ENCODE measurements at places on chromosomes 12 and 14. TPM values are rescaled to one million over a fixed set of nuclear protein-coding genes. Genes with fewer than 3 reads are reported as not detected.

DNA sequence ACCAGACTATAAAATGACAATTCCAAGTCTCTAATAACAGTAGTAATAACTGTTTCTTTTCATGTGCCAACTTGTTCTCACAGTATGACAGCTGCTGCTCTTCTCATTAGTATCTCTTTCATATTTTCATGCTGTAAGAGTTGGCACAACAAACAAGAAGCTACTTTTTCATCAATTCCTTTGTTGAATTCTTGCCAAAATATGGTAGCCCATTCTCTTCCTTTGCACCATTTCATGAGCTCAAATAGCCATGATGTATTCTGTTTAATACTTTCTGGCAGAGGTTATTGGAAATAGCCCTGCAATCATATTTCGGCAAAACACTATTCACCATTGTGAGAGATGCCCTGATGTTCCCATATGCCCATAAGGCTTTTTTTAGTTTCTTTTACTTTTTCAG lies 1100.7 kb downstream of the TRHDE start:
- DNase-seq, result no peak
- no peak overlapping the region for H3K4me3 ChIP-seq
- no peaks in the 10 kb centered on the region for H3K4me1 ChIP-seq
- no peaks in the 10 kb centered on the region for H3K27me3 ChIP-seq

- H3K36me3 ChIP-seq, result no peaks in the 10 kb centered on the region
- no peaks in the 10 kb centered on the region for H3K4me1 ChIP-seq
- no peak for DNase-seq
- H3K27ac ChIP-seq, result no peak overlapping the region
- H3K4me3 ChIP-seq, result no peak overlapping the region
These were observed 137.4 kb downstream of the AEBP2 start for GRCh38 chr12:19576506-19577280.

DNA sequence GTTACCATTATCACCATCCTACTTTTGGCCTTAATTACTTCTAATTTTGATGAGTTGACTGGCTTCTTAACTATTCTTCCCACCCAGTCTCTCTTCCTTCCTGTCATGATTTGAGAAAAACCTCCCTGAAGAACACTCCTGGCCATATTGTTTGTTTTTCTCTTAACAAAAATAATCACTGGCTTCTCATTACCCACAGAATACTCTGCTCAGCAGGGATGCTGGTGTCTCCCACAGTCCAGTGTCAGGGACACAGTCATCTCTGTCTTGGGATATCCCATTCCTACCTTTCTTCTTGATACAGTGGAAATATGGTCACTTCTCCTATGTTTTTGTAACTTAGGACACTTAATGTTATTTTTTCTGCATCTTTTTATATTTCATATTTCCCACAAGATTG lies 103.7 kb downstream of the SRGAP1 start:
- no peaks in the 10 kb centered on the region for H3K4me1 ChIP-seq
- H3K4me3 ChIP-seq, result no peak overlapping the region
- H3K27ac ChIP-seq, result no peak overlapping the region
- DNase-seq, result no peak

GRCh38 chr14:90536511-90537191 lies 139.8 kb downstream of the CALM1 start:
- peaks cover 10% of the 10 kb centered on the region for H3K36me3 ChIP-seq
- H3K27ac ChIP-seq, result peak overlapping the region; percentile 58
- no peak for DNase-seq
- no peak overlapping the region for H3K4me3 ChIP-seq
- H3K27me3 ChIP-seq, result no peaks in the 10 kb centered on the region
- H3K4me1 ChIP-seq, result peaks cover 14% of the 10 kb centered on the region

DNA sequence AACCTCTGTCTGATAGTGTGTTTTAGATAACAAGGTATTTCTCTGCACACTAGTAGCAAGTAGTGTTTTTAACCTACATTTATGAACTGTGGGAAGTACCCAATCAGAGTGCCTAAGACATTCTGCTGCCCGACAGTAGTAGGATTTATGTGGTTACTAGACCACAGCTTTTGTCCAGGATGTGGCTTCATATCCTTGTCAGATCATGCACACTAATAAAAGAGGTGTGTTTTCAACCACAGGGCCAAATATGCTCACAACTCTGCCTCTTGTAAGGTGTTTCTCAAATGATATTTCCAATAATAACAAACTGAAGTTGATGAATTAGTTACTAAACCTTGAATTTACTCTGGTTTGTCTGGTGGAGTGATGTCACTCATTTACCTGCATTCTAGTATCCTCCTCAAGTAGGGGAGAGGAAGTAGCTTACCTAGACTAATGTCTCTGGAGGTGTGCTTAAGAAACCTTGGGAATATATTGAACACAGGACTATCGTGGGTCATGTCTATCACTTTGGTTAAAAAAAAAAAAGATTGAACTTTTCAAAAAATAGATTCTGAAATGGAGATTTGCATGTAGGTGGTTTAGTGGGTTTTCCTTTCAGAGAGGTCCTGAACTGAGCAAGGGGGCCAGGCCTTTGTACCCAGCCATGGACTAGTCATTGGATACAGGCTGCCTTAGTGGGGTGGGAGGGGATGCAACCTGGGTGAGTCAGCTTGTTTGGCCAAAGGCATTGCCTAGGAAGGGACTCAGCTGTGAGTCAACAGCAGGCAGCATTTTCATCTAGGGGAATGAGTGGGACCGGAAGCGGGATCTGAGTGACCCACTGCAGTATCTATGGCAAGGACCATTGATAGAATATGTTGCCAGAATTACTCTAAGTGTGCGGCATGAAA lies 14.1 kb downstream of the FBXW8 start:
- H3K27ac ChIP-seq, result no peak overlapping the region
- no peaks in the 10 kb centered on the region for H3K36me3 ChIP-seq
- no peaks in the 10 kb centered on the region for H3K27me3 ChIP-seq
- H3K4me1 ChIP-seq, result peaks cover 22% of the 10 kb centered on the region
- H3K4me3 ChIP-seq, result no peak overlapping the region
- no peak for DNase-seq

DNA sequence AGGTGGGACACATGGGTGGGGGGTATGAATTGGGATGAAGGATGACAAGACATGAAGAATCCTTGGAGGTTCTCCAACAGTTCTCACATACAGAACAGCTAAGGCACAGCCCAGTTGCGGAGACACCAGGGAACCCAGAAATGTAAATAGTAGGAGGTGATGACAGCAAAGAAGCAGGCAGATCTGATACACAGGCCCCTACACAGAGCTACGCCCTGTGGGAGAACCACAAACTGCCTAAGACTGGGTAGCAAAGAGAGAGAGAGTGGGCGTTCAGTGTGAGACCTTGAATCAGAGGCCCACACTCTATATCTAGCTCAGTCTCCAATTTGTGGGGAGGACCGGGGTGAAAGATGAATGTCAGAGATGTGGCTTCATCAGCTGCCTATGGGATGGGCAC lies 9.5 kb upstream of the NUMB start:
- H3K27ac ChIP-seq, result no peak overlapping the region
- peaks cover 26% of the 10 kb centered on the region for H3K4me1 ChIP-seq
- H3K27me3 ChIP-seq, result no peaks in the 10 kb centered on the region
- H3K4me3 ChIP-seq, result no peak overlapping the region

- no peaks in the 10 kb centered on the region for H3K36me3 ChIP-seq
- no peak for DNase-seq
- H3K4me1 ChIP-seq, result no peaks in the 10 kb centered on the region
- no peak overlapping the region for H3K4me3 ChIP-seq
These were observed 165.1 kb upstream of the AMIGO2 start for GRCh38 chr12:47244835-47245234.

DNA sequence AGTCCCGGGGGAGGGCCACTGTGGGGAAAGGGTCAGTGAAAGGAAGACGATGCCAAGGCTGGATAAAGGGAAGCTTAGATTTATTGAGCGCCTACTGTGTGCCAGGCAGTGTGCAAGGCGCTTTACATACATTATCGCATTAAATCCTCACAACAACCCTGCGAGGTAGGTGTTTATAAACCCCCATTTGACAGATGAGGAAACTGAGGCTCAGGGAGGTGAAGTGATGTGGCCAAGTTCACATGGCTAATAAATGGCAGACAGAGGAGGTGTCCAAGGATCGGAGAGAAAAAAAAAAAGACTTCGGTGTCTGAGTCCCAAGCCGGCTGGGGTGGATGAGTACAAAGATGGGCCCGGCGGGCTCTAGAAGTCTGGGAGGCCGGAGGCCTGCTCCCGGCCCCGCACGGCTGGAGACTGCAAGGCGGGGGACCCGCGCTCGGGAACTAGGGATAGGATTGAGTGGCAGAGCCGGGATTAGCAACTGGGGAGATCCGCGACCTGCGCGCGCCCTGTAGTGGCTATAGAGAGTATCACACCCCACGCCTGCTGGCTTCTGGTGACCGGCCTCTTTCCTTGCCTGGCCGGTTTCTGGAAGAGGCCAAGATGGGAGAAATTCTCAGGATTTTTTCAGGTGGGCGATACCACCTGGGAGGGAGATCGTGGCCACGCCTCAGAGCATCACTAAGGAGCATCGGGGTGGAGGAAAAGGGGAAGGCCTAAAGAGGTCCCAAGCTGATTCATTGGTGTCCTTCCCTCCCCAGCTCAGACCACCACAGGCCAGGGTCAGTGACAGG lies 3.9 kb downstream of the DDN start:
- H3K4me1 ChIP-seq, result peaks cover 48% of the 10 kb centered on the region
- no peak overlapping the region for H3K4me3 ChIP-seq

- no peaks in the 10 kb centered on the region for H3K4me1 ChIP-seq
- H3K36me3 ChIP-seq, result no peaks in the 10 kb centered on the region
- no peak overlapping the region for H3K4me3 ChIP-seq
- H3K27ac ChIP-seq, result no peak overlapping the region
These were observed 93.0 kb upstream of the PRKD1 start for GRCh38 chr14:30020687-30021086.

DNA sequence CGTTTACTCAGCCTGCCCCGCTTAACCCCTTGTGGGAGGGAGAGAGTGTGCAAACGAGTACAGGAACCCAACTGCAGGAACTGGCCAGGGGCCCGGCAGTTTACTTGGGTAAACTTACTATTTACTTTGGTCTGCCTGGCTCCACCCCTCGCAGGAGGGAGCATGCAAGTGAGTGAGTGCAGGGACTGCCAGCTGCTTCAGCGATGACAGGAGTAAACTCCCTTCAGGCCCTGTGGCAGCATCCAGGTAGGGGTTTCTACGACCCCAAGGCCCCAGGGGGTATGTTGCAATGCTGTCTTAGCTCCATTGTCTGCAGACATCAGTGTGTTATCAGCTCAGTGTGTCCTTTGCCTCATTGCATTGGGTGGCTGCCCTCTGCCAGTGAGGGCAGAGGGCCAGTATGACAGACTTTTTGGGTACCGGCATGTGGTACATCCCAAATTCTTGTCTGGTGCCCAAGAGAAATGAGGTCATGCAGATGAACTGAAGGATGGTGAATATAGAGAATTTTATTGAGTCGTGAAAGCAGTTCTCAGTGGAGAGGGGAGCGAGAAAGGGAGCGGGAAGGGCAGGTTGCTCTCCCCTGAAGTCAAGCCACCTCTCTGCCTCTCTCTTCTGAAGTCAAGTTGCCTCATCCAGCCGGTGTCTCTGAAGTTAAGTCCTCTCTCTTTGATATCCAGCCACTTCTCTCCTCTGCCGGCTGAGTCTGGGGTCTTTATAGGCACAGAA lies 181.8 kb downstream of the FUT8 start:
- H3K36me3 ChIP-seq, result no peaks in the 10 kb centered on the region
- no peak overlapping the region for H3K4me3 ChIP-seq
- no peaks in the 10 kb centered on the region for H3K27me3 ChIP-seq
- DNase-seq, result no peak
- peaks cover 8% of the 10 kb centered on the region for H3K4me1 ChIP-seq

DNA sequence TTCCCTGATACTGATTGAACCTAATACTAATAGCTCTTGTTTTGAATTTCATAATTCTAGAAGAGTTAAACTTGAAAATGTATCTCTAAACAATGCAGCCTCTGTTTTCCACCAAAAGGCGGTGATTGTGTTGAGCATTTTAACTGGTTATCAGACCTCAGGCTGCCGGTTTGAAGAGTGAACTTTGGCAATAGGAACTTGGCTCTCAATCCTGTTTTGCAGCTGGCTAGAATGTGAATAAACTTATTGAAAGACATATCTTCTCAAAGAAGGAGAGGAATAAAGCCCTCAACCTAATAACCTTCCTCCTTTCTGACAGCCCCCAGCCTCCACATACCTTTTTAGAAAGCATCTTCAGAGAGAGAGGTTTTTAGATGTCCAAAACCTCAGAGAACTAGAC lies 105.4 kb downstream of the SRGAP1 start:
- H3K4me1 ChIP-seq, result peaks cover 6% of the 10 kb centered on the region
- no peaks in the 10 kb centered on the region for H3K36me3 ChIP-seq
- no peak for DNase-seq
- peak overlapping the region; percentile 29 for H3K27ac ChIP-seq

GRCh38 chr12:107917912-107918800 lies 143.7 kb downstream of the ASCL4 start:
- H3K36me3 ChIP-seq, result no peaks in the 10 kb centered on the region
- H3K27ac ChIP-seq, result no peak overlapping the region
- H3K4me1 ChIP-seq, result no peaks in the 10 kb centered on the region

GRCh38 chr12:26777236-26777635 lies 55.8 kb downstream of the ITPR2 start:
- peaks cover 9% of the 10 kb centered on the region for H3K4me1 ChIP-seq
- no peak overlapping the region for H3K4me3 ChIP-seq
- no peaks in the 10 kb centered on the region for H3K27me3 ChIP-seq
- no peak for DNase-seq

DNA sequence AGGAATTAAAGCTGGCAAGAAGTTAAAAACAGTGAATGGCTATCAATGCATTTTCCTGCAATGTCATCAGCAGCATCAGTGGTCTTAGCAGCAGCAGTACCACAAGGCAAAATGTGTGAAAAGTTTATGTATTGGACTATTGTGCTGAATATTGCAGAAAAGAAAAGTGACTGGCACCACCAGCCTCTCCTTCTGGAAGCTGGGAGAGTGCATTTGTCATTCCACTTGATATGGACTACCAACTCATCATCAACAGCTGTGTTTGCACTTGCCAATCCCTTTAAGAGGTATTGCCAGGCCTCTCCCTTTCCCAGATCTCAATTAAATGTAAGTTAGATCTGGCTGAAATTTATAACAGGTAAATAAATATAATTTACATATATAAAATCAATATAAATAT lies 151.0 kb upstream of the GZMB start:
- no peak overlapping the region for H3K4me3 ChIP-seq
- H3K4me1 ChIP-seq, result peaks cover 10% of the 10 kb centered on the region
- H3K27me3 ChIP-seq, result no peaks in the 10 kb centered on the region
- DNase-seq, result no peak

GRCh38 chr12:83985084-83985483 lies 927.5 kb downstream of the SLC6A15 start:
- no peak for DNase-seq
- no peaks in the 10 kb centered on the region for H3K36me3 ChIP-seq
- no peak overlapping the region for H3K4me3 ChIP-seq
- no peak overlapping the region for H3K27ac ChIP-seq
- H3K4me1 ChIP-seq, result peaks cover 8% of the 10 kb centered on the region

IFNG-AS1 gene
- not detected for polyA plus RNA-seq

ARPC3 gene
- polyA plus RNA-seq, result 634 TPM

C1QL4 gene
- polyA plus RNA-seq, result not detected

RNASE7 gene
- polyA plus RNA-seq, result 0.10 TPM

EGLN3 gene
- 69.1 TPM for polyA plus RNA-seq

ACSM4 gene
- polyA plus RNA-seq, result not detected

RBP5 gene
- 4.2 TPM for polyA plus RNA-seq

KLRB1 gene
- 1.4 TPM for polyA plus RNA-seq

ATP5MC2 gene
- polyA plus RNA-seq, result 828 TPM

CLEC2D gene
- polyA plus RNA-seq, result 0.69 TPM

GPRC5D gene
- not detected for polyA plus RNA-seq

BCL11B gene
- polyA plus RNA-seq, result 3.5 TPM
